ENCODE measurements at places on chromosomes 3 and 15.

- no peak for DNase-seq
Observed at GRCh38 chr15:50184863-50185504, 3.0 kb downstream of the SLC27A2 start.

- DNase-seq = no peak
Observed at GRCh38 chr15:38638811-38639210, 74.2 kb upstream of the RASGRP1 start.

DNA sequence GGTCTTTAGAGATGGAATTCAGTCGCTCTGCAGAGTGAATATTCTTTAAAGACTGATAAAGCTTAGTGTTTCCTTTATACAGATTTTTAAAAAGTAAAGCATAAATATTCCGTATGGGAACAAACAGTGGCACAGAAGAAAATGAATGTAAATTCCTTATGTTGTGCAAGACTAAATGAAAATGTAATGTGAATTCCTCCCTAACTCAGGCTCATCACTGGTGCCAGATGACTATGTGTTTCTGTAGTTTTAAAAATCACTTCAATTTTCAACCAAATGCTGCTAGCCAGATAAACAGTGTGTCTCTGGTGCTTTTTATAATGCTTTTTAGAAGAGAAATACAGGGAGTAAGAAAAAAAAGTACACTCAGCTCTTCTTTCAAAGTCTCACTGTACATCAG lies 154.8 kb upstream of the SNTN start:
- no peak for DNase-seq

DNA sequence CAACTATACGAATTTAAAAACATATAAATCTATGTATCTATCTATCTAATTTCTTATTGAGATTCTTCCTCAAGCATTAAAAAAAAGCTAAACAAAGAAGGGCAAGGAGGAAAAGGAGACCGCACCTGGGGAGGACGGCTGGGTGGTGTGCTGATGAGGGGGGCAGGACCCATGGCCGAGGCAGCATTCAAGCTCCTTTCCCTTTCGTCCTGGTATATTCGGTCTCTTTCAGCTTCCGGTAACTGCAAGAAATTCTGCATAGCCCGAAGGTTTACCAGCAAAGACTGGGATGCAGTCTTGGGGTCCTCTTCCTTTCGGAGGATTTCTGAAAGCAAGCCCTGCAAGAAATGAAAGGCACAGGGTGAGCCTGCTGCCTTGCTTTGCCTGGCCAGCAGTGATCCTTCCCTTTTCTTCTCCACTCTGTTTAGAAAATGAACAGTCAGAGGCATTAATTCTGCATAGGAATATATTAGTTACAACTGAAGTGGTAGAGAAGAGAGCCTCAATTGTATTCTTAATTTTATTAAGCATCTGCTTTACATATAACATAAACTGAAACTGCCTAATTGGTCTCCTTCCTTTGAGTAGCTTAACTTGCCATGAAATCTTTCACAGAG lies 38.8 kb downstream of the SATB1 start:
- no peak for DNase-seq

DNA sequence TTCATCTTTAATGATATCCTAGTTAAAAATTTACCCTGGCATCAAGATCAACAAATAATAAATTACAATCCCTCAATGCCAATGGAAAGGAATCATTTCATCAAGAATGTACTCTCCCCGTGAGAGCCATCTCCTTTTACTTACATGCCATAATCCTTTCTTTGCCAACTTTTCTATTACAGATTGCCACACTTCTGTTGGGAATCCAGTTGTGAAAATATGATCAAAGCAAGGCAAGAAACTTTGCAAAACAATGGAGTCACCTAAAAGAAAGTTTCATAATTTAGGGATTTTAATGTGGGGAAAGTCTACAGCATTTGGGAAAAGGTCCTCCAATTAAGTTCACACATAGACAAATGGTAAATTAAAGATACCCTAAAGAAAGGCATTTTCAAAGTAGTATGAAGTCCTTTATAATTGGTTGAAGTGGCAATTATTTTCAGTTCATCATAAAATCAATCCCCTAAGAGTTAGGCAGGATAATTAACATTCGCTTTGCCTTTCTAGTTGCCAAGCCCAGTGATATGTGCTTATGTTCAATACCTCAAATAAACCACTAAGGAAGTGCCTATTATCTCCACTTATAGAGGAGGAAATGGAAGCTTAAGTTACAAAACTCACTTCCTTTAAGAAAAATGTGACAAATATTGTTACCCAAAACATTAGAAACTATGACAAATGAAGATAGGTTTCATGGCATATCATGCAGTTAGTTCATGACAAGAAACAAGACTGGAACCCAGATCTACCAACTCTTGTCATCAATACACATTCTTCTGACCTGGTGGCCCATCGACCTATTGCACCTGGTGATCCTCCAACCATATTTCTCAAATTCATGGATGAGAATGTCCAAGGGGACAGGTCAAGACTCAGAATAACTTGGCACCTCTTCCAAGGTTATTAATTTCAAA lies 49.1 kb downstream of the TRANK1 start:
- DNase-seq = no peak

- peak; percentile 59 for DNase-seq
Observed at GRCh38 chr3:133490468-133491351, 82.8 kb upstream of the CDV3 start.

- no peak for DNase-seq
Observed at GRCh38 chr15:47437491-47437890, 279.8 kb upstream of the SEMA6D start.

GRCh38 chr3:42129014-42129953 lies 38.1 kb downstream of the TRAK1 start:
- no peak for DNase-seq

GRCh38 chr15:95417761-95418160 lies 912.7 kb upstream of the NR2F2 start:
- no peak for DNase-seq

DNA sequence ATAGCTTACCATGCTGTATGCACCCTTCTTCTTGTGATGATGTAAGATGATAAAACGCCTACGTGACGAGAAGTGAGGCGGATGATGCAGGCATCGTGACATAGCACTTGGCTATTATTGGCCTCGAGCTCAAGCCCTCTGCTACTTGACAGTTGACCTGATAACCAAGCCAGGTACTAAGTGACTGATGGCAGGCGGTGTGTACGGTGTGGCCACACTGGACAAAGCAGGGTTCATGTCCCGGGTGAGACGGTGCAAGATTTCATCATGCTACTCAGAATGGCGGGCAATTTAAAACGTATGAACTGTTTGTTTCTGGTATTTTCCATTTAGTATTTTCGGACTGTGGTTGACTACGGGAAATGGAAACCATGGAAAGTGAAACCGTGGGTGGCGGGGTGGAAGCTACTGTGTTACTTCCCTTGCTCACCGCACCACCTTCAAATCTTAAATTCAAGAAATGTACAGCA lies 57.7 kb downstream of the SLC12A8 start:
- no peak for DNase-seq

- no peak for DNase-seq
Observed at GRCh38 chr15:28107904-28108275, 8.8 kb upstream of the OCA2 start.

GRCh38 chr3:126523745-126524428 lies at the start of gene CHST13:
CHST13 (plus strand) TSS chr3:126524155; CDS start chr3:126524333, 178 bp downstream.
- DNase-seq = no peak

GRCh38 chr3:170780955-170781354 lies 89.0 kb downstream of the RPL22L1 start:
- no peak for DNase-seq

GRCh38 chr3:143241481-143241951 lies 121.9 kb downstream of the CHST2 start:
- no peak for DNase-seq

DNA sequence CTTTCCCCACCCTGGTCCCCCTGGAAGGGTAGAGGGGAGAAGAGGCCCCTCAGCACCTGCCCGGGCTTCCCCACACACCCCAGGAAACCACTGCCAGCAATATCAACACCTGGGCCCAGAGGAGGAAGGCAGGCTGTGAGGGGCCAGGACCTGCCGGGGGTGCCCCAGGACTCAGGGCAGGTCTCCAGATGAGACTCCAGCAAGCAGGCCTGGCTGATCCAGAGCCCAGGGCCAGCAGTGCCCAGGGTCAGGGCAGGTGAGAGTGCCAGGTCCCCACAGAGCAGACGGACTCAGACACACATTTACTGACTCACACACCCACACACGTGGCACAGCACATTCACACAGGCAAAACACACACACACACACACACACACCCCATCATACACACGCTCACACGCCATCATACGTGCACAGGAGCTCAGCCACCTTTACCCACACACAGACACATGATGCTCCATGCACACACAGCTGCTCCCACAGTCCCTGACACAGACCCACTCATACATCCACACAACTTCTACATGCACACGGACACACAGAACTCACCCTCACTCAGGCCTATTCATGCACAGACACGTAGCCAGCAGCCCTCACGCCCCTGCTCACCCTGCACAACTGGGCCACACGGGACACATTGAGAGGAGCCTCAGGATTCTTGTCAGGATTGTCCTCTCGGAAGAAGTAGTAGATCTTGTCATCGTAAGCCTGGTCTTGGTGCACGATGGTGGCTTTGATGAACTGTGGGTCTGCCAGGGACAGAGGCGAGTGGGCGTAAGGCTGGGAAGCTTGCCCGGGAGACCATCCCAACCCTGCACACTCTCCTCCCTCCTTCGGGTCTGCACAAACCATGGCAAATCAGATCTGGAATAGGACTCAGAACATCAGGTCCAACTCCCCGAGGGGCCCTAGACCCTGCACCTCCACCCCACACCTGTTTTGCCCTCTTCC lies 17.5 kb downstream of the SEMA7A start:
- DNase-seq = no peak

GRCh38 chr15:66946578-66947164 lies 118.7 kb upstream of the SMAD3 start:
- DNase-seq = peak; percentile 47

DNA sequence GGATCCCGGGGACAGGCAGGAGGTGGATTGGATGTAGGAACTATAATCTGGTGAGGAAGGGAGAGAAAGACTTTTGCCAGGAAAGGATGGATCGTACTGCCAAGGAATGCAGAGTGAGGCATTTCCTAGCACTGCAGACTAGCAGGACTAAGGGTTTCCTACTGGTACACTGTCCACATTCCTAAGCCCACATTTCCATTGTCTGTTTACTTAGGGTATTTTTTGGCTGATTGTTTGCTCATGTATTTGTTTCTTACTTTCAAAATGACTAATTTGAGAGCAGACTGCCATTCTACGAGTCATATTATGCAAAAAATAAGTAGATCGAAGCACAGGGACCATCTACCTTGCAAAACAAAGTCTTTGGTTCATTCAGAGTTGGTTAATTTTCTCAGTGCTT lies 1029.5 kb upstream of the NR2F2 start:
- DNase-seq = no peak
